LoVo (cell line): ENCODE measurements at places on chromosomes 11 and 22.

GRCh38 chr22:48332438-48333322, 1495.0 kb downstream of the BRD1 start:
- DNase-seq, result no peak

DNA sequence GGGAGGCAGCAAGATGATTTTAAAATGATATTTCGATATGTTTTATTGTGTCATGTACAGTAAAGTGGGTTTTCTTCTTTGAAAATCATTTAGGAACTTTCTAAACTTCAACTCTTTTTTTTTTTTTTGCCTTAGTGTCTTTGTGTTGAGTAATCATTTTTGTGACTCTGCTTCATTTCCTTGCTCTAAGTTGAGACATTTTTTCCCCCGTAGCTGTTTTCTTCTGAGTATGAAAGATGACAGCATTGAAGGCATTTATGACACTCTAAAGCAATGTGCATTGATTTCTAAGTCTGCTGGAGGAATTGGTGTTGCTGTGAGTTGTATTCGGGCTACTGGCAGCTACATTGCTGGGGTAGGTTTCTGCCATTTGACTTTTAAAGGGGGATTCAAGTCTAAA, 23.5 kb downstream of the RRM1 start:
- no peak for DNase-seq

GRCh38 chr22:49862496-49862776, 8.8 kb downstream of the ZBED4 start:
- no peak for DNase-seq

DNA sequence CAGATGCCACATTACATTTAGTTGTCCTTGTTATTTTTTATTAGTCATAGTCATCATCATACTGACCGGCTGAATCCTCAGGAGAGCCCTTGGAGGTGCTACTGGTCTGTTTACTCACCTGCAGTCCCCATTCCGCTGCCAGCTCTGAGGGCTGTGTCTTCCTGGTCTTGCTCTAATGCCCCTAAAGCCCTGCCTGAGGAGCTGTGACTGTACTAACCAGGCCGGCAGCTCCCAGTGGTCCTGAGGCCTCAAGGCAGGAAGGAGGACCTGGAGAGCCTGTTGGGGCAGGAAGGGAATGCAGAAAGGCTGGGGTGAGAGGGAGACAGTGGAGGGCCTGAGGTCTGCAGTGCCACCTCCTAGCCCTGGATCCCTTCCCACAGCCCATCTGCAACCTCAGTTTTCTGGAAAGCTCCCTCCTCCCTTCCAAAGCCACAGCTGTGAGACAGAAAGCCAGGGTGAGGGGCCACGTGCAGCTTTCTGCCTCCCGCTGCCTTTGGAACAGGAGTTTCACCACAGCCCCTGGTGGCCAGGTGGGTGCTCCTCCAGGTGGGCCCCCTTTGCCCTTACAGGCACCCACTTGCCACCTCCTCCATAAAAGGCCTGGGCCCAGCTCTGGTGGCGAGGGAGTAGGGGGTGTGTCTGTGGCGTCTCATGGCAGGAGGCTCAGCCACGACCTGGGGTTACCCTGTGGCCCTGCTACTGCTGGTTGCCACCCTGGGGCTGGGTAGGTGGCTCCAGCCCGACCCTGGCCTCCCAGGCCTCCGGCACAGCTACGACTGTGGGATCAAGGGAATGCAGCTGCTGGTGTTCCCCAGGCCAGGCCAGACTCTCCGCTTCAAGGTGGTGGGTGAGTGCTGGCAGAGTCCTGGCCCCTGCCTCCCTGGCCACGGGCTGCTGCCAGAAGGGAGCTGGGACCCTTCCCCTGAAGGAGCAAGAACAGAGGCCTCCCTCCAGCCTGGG, at the start of gene ZP1:
ZP1 (plus strand) TSS at position 632 of the 960 bp plus-strand sequence; CDS start at position 652, 20 bp downstream.
- DNase-seq, result no peak

GRCh38 chr11:8593935-8594909, at the start of gene STK33:
TSS of gene STK33 (minus strand) at chr11:8594228. CDS start at chr11:8474905, 119,323 bp downstream.
- peak; percentile 28 for DNase-seq
